Neural progenitor cell (in vitro differentiated cells): ENCODE measurements at places on chromosomes 1 and 21.
A peak's percentile ranks its signal among the peaks of the same experiment; 100 is the strongest.

DNA sequence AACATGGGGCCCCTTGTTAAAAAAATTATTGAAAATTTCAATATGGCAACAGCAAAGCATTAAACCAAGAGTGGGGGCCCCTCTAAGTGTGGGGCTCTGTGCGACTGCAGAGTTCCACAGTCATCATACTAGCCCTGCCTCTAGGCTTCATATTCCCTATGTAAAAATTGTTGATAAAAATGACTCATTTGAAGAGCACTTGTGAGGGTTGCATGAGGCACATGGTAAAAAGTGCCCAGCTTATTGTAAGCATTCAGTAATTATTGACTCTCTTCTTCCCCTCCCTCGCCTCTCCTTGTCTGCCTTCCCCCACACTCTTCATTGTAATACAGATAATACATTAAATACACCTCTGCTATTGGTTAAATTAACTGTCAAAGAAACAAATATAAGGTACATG, 86.7 kb upstream of the PTBP2 start:
- no peak for DNase-seq

DNA sequence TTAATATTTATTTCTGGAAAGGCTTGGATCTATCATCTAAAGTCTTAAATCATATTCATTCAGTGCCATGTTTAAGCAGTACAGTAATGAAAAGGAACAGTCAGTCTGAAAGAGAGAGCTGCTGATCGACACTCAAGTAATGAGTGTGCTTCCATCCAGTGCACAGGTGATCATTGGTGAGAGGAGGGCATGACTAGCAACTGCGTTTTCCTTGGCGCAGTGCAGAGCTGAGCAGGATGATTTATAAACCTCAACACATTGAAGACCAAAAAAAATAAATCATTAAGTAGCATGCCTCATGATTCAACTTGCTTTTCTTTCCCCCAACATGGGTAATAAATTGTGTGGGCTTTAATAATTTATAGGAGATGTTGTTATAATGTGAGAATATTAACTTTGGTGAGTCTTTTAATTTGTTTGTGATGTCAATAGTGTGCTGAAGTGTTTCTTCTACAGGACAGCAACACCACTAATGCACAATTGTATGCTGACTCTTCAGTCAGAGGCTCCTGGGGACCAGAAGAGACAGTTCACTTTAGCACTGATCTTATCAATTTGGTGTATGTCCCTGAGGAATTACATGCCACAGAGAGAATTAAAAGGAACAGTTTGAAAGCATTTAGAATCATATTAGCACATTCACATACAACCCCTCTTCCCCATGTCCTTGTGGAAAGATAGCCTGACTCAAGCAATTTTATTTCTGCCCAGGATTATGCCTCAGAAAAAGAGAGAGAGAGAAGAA, 199.7 kb upstream of the ADGRL2 start:
- DNase-seq = no peak

- DNase-seq = peak; percentile 16
Measured at GRCh38 chr1:16724718-16725438, 15.4 kb upstream of the RNU1-4 start.

DNA sequence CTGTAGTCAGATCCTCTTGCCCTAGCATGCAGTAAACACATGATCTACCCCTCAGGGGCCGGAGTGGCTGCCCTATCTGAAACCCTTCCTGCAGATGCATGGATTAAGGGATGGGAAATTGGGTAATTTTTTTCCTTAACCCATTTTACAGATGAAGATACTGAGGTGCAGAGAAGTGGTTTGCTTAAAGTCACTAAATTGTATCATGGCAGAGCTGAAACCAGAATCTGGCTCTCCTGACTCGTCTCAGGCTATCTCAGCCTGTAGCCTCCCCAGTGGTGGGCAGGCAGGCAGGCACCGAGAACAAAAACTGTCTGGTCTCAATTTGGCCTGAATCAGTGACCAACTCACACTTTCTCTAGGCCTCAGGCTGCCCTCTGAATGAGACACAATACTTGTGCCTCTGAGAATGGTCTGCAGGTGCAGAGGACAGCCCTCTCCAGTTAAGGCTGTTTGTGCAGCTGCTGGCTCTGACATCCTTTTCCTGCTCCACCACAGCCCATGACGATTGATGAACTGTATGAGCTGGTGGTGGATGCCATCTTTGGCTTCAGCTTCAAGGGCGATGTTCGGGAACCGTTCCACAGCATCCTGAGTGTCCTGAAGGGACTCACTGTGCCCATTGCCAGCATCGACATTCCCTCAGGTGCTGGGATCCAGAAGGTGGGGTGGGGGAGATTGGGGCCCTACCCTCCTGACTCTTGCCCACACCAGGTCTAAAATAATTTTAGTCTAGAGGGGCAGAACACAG, 1.5 kb downstream of the NAXE start:
- DNase-seq = no peak

- no peak for DNase-seq
Measured at GRCh38 chr1:208235982-208236761, 8.0 kb downstream of the PLXNA2 start.

GRCh38 chr1:107804741-107805140, 160.2 kb downstream of the VAV3 start:
- no peak for DNase-seq

- no peak for DNase-seq
Measured at GRCh38 chr1:4006676-4007374, 106.8 kb upstream of the C1orf174 start.

- DNase-seq = peak; percentile 59
Measured at GRCh38 chr1:168234846-168235547, 9.2 kb downstream of the SFT2D2 start.

- peak; percentile 74 for DNase-seq
Measured at GRCh38 chr1:44239331-44239960, 26.2 kb downstream of the DMAP1 start.

DNA sequence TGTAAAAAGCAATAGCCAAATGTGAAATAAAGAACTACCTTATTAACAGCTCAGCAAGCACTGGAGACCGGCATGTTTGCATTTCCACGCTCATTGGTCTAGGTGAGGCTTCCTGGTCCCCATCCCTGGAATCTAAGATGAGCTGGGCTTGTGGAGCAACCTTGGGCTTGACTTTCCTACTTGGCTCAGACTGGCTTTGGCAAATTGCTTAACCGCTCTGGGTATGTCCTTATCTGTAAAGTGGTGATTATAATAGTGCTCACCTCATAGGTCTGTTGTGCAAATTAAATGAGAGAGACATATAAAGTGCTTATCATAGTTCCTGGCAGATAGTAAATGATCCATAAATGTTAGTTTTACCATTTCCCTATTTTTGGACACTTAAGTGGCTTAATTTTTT, 49.4 kb upstream of the CACNA1E start:
- no peak for DNase-seq

GRCh38 chr1:69643266-69643665, 75.5 kb downstream of the LRRC7 start:
- DNase-seq = no peak

DNA sequence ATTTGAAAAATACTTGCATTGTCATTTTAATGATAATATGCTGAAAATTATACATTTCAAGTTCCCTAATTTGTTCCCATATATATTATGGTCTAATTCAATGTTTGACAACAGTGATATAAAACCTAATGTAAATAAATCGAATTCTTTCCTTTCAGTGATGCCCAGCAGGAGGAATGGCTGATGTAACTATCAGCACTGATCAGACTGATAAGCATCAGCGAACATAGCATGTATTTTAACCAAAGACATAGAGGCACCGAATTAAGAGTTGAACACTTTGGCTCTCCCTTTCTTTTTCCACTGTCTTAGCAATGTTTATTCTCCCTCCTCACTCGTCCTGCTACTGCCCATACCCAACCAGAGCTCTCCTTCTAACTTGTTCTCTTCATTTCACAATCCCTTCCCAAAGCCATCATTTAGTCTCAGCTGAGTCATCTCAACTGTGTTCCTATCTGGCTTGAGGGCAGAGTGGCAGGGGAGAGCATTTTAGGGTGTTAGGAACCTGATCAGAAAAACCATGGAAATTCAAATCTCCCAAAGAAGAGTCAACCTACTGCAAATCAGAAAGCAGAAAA, 58.8 kb upstream of the C1orf115 start:
- no peak for DNase-seq

GRCh38 chr1:26739329-26739914, 43.6 kb downstream of the ARID1A start:
- no peak for DNase-seq
